SK-MEL-5 (cell line): ENCODE measurements at places on chromosomes 2 and 18. TPM values are rescaled to one million over a fixed set of nuclear protein-coding genes. Genes with fewer than 3 reads are reported as not detected.

Gene TPO
- total RNA-seq = not detected in 2 replicates

Gene ARHGEF4
- total RNA-seq = 2.9 and 4.0 TPM in 2 replicates

Gene ALK
- 3.7 and 4.8 TPM in 2 replicates for total RNA-seq

GRCh38 chr2:96505231-96505889 lies at the start of gene NEURL3:
Gene NEURL3, minus strand, starts transcription at chr2:96505357. Its CDS starts 71 bp downstream, at chr2:96505286.
- DNase-seq = peak; percentile 18

DNA sequence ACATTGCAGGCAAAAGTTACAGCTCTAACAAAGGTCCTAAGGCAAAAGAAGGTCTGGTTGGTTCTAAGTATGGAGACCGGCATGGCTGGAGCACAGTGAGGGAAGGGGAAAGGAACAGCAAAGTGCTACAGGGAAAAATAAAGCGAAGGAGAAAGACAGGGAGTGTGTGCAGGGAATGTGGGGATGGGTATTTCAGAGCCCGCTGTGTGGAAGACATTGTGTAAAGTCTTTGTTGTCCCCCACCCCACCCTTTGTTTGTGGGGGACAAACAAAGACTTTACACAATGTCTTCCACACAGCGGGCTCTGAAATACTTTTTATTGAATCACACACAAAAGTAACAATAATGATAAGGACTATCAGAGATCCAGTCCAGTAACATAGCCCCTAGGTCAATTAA lies 28.9 kb upstream of the C2orf15 start:
- no peak for DNase-seq

DNA sequence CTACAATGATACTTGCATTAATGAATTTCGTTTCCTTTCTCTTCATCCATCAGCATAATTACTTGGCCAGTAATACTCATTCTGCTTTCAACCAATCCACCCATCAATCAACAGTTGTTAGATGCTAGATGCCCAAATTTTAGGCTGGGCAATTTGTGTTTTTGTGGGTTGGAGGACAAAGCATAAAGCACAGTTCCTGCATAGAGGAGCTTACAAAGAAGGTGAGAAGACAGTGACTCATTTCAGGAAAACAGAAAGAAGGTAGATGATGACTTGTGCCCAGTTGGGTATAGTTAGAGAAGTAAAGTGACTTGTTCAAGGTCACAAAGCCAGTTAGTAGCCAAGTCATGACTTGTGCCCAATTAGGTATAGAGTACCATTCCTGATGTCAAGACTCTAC lies 1186.8 kb upstream of the CELF4 start:
- DNase-seq = no peak

DNA sequence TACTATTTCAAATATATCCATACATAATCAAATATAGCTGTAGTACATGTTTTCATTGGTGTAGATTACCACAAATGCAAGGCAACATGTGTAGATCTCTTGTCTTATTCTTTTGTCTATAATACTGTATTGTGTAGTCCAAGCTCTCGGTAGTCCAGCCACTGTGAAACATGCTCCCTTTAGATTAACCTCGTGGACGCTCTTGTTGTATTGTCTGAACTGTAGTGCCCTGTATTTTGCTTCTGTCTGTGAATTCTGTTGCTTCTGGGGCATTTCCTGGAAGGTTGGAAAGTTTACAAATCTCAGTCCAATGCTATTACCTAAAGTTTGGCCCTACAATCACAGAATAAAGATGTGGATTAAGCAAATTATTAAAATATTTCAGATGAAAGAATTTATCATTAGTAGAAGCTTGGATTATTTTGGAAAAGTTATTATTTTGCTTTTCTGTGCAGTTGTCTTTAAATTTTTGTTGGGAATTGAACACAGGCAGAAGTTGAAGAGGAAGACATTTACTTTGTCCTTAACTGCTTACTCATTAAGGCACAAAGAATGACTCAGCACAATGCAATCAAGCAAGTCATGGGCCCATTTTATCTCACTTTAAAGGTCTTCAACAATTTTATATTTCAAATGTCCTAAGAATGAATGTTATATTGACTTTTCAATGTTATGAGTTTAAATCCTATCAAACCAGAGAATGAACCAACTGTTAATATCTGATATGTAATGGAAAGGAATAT lies 103.4 kb upstream of the CAVIN2 start:
- DNase-seq = no peak

- no peak for DNase-seq
Observed at GRCh38 chr2:178827739-178828485, 20.7 kb upstream of the TTN start.

DNA sequence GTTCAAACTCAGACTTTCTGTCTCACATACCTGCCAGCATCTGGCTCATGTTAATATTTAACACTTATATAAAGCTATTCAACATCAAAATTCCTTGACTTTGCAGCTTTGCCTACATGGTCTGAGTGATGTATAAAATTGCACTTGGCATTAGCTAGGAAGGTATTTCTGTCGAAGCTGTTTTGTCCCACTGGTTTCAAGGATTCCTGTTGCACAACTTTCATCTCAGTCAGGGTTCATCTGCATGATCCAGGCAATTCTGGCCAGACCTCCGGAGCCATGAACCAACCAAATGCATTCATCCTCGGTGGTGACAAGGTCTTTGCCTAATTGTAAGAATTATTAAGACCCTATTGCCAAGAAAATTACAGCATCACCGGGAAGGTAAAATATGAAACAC lies 185.4 kb downstream of the ZEB2 start:
- DNase-seq = no peak

GRCh38 chr2:236600892-236601291 lies 31.3 kb downstream of the ACKR3 start:
- DNase-seq = no peak

DNA sequence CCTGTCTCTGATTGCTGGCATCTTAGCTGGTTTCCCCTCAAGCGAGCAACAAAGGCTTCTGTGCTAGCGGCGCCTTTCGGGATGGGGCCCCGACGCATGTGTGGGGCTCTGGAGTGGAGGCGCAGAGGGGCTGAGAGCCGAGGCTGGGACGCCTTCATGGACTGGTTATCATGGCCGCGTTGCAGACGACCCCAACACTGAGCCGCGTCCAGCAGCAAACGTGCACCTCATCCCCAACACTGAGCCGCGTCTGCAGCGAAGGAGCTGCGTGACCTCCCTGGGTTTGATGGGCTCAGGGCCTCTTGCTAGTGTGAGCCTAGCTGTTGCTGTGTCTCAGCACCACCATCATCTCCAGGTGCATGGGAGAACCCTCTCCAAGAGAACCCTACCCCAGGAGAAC lies 123.7 kb upstream of the CTDP1 start:
- DNase-seq = no peak
